ENCODE measurements at places on chromosomes 7 and 10.

DNA sequence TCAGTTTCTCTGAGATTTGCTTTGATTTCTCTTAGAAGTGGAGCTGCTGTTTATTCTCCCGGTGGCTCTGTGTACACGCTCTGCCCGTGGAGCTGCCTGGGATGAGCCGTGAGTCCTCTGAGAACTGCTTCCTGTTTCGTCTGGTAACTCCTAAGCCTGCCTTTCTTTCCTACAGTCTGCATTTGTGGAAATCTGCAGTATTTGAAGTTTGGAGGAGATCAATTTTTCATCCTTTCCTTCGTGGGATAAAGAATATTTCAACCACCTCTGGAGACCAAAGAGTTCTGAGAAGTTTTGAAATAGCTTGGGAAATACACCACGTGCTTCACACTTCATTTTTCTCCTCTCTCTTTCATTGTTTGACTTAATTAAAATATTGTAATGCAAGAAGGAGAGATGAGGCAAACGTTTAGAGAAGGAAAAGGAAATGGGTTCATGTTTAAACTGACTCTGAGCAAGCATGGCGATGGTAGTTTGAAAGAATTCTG, 311.9 kb downstream of the LRMDA start:
- no peak for DNase-seq

DNA sequence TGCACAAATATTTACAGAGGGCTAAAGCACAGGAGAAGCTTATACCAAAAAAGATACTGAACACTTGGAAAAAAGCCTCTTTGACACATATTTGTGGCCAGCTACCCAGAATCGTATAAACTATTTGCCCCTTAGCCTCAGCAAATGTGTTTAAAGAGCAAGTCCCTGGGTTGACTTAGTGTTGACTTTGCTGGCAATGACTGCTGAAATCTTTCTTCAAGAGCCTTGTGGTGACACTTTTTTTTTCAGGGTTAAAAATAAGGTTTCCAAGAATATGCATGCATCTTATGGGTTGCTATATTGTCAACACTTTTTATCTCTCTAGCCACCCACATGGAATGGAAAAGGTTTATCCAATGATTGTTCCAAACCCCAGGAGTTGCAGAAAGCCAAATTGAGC, 14.9 kb upstream of the PLEKHS1 start:
- peak; percentile 14 for DNase-seq

DNA sequence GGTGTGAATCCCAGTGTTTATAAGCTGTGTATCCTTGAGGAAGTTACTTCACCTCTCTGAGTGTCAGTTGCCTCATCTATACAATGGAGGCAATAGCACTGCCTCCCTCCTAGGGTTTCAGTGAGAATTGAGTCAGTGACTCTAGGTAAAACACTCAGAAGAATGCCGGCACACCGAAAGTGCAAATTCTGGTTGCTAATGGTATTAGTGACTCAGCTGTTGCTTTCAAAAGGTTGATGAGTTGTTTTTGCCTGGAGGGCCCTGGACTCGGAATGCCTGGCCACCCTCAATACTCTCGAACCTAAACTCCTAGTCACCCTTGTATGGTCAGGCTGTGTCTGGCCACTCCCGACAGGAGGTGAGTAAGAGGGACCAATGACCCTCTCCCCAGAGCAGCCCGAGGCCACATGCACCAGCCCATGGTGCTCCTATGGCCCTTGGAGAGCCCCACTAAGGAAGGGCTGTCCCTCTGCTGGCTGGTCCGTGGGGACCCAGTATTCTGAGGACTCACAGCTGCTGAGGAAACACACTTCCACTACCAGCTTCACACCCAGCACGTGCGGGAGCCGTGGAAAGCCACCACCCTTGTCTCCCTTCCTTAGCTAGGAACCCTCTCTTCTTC, 60.2 kb downstream of the CALML3 start:
- DNase-seq, result peak; percentile 54

- no peak for DNase-seq
These were observed 102.3 kb upstream of the PCBD1 start for GRCh38 chr10:70990681-70991080.

DNA sequence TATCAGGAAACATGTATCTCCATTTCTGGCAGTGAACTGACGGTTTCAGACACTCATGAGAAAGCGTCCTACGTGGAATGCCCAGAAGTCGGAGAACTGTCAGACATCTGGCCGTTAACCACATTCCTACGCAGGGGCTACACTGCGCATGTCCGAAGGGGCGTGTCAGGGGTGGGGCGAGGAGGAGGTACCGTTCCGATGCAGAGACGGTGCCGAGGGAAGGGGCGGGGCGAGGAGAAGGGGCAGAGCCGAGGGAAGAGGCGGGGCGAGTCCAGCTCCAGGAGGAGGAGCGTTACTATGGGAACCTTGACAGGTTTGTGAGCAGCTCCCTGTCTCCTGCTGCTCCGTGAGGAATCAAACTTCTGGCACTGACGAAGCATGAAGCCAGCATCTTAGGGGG, 366.9 kb upstream of the NUPR2 start:
- no peak for DNase-seq

DNA sequence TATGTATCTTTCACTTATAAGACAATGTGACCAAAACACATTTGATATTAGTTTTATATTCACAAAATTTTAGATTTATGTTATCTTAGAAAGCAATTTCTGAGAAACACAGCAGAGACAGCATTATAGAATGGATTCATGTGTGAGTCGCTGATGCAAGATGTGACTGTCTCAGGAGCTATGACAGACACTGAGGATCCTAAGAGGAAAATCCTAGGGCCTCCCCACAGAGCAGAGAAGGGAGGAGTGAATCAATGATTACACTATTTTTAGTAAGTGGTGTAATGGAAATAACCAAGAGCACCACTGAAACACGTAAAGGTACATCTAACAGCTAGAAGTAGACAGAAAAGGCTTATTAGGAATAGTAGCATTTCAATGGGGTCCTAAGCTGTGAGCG, 204.0 kb upstream of the PTN start:
- DNase-seq, result no peak

GRCh38 chr7:155993420-155994278, 181.4 kb upstream of the SHH start:
- DNase-seq, result no peak

- no peak for DNase-seq
These were observed 19.6 kb downstream of the AKR1C1 start for GRCh38 chr10:4982764-4983226.

DNA sequence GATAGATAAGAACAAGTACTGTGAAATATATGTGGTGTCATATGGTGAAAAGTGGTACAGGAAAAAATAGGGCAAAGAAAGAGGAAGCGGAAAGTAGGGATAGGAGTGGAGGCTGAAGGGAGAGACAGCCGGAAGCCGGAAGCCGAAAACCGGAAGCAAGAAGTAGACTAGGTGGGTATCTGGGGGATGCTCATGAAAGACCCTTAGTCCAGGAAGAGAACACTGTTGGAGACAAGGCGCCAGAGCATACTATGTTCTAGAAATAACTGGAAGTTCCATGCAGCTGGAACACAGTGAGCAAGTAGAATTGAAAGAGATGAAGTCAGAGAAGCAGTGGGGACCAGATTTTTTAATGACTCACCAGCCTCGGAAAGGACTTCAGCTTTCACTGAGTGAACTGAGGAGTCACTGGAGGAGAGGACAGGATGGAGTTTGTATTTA, 22.5 kb downstream of the ST8SIA6 start:
- DNase-seq, result no peak

GRCh38 chr7:107130487-107131220, 38.1 kb upstream of the HBP1 start:
- no peak for DNase-seq

DNA sequence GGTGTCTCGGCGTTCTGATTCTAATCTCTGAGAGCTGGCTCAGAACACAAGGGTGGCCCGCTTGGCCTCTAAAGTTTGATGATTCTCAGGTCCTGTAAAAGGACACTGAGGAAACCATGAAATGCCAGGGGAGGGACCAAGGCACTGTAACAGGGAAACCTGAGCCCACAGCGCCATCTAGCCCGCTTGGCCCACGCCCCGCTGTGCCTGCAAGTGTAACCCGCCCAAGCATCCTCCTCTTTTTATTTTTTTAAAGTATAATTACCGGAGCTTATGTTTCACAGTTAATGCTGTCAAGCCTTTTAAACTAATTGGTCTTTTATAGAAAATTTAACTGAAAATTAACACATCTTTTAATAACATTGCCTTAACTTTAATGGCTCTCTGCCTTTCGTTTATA, 734.7 kb downstream of the KCNMA1 start:
- no peak for DNase-seq

GRCh38 chr7:24395512-24395911, 111.5 kb downstream of the NPY start:
- DNase-seq, result no peak

DNA sequence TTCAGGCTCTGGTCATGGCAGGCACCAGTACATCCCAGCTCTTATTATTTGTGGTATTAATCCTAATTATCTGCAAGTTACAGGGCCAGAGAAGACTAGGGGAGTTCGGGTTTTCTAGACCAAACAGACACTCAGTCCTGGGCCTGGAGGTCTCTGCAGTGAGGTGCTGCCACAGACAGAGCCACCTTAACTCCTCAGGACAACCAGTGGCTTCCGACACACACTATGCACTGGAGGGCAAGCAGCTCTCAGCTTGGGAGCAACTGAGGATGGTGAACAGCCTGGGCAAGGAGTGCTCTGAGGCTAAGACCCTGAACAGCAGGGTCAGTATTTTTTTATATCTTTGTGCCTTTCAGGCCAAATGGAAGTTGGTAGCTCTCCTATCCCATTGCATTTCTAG, 19.0 kb downstream of the ACTA2 start:
- DNase-seq, result no peak

Data from fibroblast of skin of left quadriceps (primary cell).